ENCODE measurements at places on chromosomes 6 and 20. TPM values are rescaled to one million over a fixed set of nuclear protein-coding genes. Genes with fewer than 3 reads are reported as not detected.

The AVP gene
- total RNA-seq = not detected

DNA sequence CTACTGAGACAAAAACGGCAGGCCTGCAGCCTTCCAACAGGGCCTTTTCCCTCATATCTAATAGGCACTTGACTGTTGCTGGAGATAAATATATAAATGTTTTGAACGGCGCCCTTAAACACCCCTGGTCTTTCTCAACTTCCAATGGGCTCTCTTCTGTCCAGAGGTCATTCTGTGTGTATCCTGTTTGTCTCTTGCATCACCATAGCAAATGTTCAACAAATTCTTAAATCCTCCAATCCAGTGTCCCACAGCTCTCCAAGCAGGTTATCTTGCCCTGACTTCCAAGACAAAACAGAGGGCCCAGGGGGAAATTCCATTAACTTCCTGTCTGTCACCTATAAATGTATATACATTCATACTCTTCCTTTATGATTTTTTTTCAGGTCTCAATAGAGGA, 62.0 kb downstream of the OR2J2 start:
- no peaks in the 10 kb centered on the region for H3K36me3 ChIP-seq
- H3K27ac ChIP-seq = no peak overlapping the region
- H3K4me3 ChIP-seq = no peak overlapping the region
- no peak for DNase-seq
- peaks cover 15% of the 10 kb centered on the region for H3K27me3 ChIP-seq

DNA sequence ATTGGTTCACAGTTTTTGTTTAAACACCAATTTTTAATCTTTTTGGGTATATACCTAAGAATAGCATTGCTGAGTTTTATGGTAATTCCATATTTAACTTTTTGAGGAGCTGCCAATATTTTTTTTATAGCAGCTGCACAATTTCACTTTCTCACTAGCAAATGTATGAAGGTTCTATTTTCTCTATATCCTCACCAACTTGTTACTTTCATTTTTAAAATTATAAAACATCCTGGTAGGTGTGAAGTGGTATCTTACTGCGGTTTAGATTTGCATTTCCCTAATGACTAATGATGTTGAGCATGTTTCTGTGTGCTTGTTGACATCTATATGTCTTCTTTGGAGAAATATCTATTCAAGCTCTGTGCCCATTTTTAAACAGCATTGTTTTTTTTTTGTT, 452.1 kb downstream of the GRIK2 start:
- H3K36me3 ChIP-seq = no peaks in the 10 kb centered on the region
- no peak overlapping the region for H3K4me3 ChIP-seq
- DNase-seq = no peak
- H3K27me3 ChIP-seq = no peaks in the 10 kb centered on the region

DNA sequence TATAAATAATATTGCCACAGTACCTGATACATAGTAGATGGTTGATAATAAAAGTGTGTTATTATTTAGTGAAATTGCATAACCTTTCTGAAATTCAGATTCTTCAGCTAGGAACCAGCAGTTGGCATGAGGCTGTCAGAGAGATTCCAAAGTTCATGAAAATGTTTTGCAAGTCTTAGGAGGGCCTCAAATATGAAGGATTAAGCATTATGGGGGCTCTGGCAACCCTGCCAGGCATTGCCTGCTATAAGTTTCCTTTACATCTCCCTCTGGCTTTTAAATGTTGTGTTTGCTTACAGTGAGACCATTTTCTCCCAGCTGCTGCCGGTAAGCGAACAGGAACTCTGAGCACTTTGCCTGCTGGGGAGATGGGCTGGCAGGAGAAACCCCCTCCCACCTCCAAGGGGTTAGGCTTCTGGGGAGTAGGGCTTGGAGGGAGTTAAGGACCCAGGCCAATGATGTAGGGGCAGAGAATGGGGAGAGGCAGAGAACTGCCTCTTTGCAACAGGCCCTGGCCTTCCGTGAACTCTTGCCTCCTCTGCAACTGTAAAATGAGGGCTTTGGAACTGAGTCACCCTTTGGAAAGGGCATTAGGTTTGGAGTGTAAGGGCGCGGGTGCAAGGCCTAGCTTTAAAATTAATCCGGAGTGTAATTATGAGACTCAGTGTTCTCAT, 33.2 kb upstream of the KIF3B start:
- H3K4me1 ChIP-seq = peaks cover 10% of the 10 kb centered on the region
- H3K27ac ChIP-seq = no peak overlapping the region
- no peak for DNase-seq
- H3K36me3 ChIP-seq = no peaks in the 10 kb centered on the region
- no peaks in the 10 kb centered on the region for H3K27me3 ChIP-seq
- H3K4me3 ChIP-seq = no peak overlapping the region

DNA sequence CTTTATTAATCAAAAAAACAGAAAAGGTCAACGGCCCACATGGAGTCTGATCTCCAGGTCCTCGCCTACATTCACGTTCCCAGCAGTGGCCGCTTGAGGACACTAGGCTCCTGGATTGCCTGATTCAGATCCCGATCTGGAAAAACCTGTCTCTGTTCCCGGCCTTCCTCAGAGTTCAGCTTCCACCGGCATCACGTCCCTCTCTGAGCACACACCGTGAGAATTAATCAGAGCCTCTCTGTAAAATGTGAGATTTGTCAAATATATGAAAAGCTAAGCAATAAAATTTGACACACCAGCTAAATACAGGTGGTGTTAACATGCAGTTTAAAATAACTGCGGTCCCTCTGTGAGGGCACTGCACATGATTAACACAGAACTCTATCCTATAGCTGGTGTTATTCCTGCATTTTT, 122.8 kb upstream of the COL21A1 start:
- no peaks in the 10 kb centered on the region for H3K27me3 ChIP-seq
- no peak overlapping the region for H3K27ac ChIP-seq
- DNase-seq = no peak
- no peaks in the 10 kb centered on the region for H3K4me1 ChIP-seq
- no peak overlapping the region for H3K4me3 ChIP-seq

The ASCC3 gene
- 54.3 TPM for total RNA-seq

GRCh38 chr20:375265-375889, 5.2 kb upstream of the TRIB3 start:
- DNase-seq = no peak
- no peak overlapping the region for H3K4me3 ChIP-seq
- H3K27ac ChIP-seq = no peak overlapping the region
- peaks cover 32% of the 10 kb centered on the region for H3K4me1 ChIP-seq
- H3K36me3 ChIP-seq = no peaks in the 10 kb centered on the region

DNA sequence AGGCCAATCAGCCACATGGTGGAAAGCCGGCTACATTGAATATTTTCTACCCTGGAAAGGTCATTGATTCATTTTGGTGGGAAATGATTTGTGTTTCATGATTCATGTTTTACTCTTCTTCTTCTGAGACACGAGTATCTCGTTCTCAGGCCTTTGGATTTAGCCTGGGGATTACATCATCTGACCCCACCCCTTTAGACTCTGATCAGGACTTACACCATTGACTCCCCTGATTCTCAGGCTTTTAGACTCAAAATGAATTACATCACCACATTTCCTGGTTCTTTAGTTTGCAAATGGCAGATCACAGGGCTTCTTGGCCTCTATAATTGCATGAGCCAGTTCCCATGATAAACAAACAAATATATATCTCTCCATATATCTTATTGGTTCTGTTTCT, 228.8 kb downstream of the ADGRG6 start:
- no peak for DNase-seq
- H3K4me1 ChIP-seq = no peaks in the 10 kb centered on the region
- H3K4me3 ChIP-seq = no peak overlapping the region
- no peak overlapping the region for H3K27ac ChIP-seq
- H3K36me3 ChIP-seq = peaks cover 3% of the 10 kb centered on the region
- no peaks in the 10 kb centered on the region for H3K27me3 ChIP-seq

GRCh38 chr20:22418738-22419137, 165.6 kb downstream of the FOXA2 start:
- no peak overlapping the region for H3K4me3 ChIP-seq
- DNase-seq = no peak
- no peaks in the 10 kb centered on the region for H3K4me1 ChIP-seq
- H3K36me3 ChIP-seq = no peaks in the 10 kb centered on the region
- H3K27me3 ChIP-seq = peaks cover 4% of the 10 kb centered on the region

- H3K36me3 ChIP-seq = peaks cover 61% of the 10 kb centered on the region
- H3K27me3 ChIP-seq = no peaks in the 10 kb centered on the region
- H3K4me3 ChIP-seq = no peak overlapping the region
These were observed 80.7 kb downstream of the RREB1 start for GRCh38 chr6:7188492-7188891.

The MCHR2 gene
- not detected for total RNA-seq

GRCh38 chr6:158737710-158738615, 81.2 kb downstream of the EZR start:
- peaks cover 16% of the 10 kb centered on the region for H3K4me1 ChIP-seq
- peaks cover 68% of the 10 kb centered on the region for H3K36me3 ChIP-seq
- no peak overlapping the region for H3K27ac ChIP-seq
- no peaks in the 10 kb centered on the region for H3K27me3 ChIP-seq

- no peaks in the 10 kb centered on the region for H3K4me1 ChIP-seq
- no peak overlapping the region for H3K4me3 ChIP-seq
- no peak overlapping the region for H3K27ac ChIP-seq
These were observed 160.5 kb upstream of the LAMP5 start for GRCh38 chr20:9353916-9354276.

DNA sequence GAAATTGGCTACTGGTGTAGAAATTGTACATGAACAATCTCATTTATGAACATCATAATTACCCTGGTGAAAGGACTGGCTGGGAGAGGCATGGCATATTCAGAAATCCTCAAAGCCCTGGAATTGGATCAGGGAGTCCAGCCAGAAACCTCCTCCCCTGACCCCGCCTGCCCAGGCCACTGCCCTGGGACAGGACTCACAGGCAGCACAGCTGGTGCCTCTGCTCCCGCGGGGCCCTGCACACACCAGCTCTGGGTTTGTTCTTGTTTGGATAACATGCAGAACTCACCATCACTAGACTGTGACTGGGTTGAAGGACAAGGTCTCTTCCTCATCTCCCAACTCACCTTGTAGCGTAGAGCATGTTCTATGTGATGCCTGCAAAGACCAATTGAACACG, 56.2 kb downstream of the AGPAT4 start:
- H3K27ac ChIP-seq = no peak overlapping the region
- H3K4me1 ChIP-seq = peaks cover 2% of the 10 kb centered on the region
- H3K36me3 ChIP-seq = peaks cover 17% of the 10 kb centered on the region
- H3K4me3 ChIP-seq = no peak overlapping the region

The MAS1 gene
- total RNA-seq = not detected

GRCh38 chr20:50762435-50763220, 31.2 kb downstream of the PARD6B start:
- no peak overlapping the region for H3K4me3 ChIP-seq
- DNase-seq = no peak
- H3K36me3 ChIP-seq = no peaks in the 10 kb centered on the region

- no peaks in the 10 kb centered on the region for H3K4me1 ChIP-seq
- H3K27me3 ChIP-seq = peaks cover under 1% of the 10 kb centered on the region
- H3K4me3 ChIP-seq = no peak overlapping the region
These were observed 270.0 kb upstream of the MARCKS start for GRCh38 chr6:113587078-113587699.

The ANGPT4 gene
- total RNA-seq = not detected

The PDE7B gene
- 1.2 TPM for total RNA-seq

DNA sequence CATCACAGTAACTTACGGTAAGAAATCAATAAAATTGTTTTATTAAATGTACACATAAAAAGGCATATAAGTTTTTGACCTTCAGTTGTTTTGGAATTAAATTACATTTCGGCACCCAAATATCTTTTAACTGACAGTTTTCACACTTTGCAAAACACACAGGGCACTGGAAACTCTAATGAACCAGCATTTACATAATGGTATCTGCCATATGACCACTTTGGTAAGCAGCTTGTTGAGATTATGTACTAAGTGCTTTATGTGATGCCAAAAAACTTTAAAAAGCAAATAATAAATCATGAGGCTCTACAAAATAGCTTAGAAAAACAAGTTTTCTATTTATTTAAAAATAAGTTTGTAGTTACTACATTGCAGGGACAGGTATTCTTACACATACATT, 68.2 kb downstream of the IRAK1BP1 start:
- H3K4me1 ChIP-seq = no peaks in the 10 kb centered on the region
- H3K4me3 ChIP-seq = no peak overlapping the region
- no peak overlapping the region for H3K27ac ChIP-seq
- H3K36me3 ChIP-seq = peaks cover 15% of the 10 kb centered on the region
- DNase-seq = no peak

The HLA-DMB gene
- 8.5 TPM for total RNA-seq

- DNase-seq = peak; percentile 52
- peaks cover 84% of the 10 kb centered on the region for H3K4me1 ChIP-seq
- H3K36me3 ChIP-seq = peaks cover 59% of the 10 kb centered on the region
These were observed 245.0 kb downstream of the GMPR start for GRCh38 chr6:16483315-16483875.

The CRISP3 gene
- total RNA-seq = not detected

DNA sequence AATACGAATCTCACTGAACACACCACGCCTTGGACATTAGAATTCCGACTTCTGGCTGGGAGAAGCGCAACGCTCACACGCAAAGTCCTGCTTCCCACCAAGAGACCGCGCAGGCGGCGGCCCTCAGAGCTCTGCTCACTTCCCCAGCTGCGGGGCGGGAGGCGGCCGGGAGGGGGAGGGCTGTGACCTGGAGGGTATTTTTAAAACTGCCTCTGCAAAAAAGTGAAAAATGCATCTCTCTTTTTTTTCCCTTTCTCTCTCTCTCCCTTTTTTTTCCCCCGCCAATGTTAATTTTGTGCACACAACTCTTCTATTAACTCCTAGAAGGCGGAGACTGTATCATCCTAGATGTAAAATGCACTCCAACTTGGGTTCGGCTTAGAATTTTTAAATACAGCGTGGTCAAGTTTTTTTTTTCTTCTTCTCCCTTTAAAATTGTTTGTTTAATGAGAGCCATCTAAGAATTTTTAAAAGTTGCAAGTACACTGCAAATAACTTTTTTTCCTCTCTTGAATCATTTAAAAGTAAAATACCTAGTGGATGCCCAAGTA, 66.4 kb downstream of the STX11 start:
- DNase-seq = no peak
- peaks cover 2% of the 10 kb centered on the region for H3K36me3 ChIP-seq

DNA sequence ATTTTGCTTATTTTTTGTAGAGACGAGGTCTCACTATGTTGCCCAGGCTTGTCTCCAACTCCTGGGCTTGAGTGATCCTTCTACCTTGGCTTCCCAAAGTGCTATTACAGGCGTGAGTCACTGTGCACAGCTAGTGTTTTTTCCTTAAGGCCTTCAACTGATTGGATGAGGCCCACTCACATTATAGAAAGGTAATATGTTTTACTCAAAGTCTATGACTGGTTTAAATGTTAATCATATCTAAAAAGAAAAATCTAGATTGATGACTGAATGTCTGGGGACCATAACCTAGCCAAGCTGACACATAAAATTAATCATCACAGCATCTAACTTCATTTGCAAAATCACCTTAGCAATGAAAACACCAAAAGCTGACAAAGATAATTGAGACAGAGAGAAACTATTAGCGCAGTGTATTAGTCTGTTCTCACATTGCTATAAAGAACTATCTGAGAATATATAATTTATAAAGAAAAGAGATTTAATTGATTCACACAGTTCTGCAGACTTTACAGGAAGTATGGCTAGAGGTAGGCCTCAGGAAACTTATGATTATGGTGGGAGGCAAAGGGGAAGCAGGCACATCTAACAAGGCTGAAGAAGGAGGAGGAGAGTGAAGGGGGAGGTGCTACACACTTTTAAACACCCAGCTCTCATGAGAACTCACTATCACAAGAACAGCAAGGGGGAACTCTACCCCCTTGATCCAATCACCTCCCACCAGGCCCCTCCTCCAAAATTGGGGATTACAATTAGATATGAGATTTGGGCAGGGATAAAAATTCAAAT, 66.8 kb upstream of the ARHGAP18 start:
- peaks cover 13% of the 10 kb centered on the region for H3K27me3 ChIP-seq
- H3K27ac ChIP-seq = no peak overlapping the region
- no peaks in the 10 kb centered on the region for H3K4me1 ChIP-seq
